ENCODE measurements at places on chromosomes 2 and 18.
A peak's percentile ranks its signal among the peaks of the same experiment; 100 is the strongest.

DNA sequence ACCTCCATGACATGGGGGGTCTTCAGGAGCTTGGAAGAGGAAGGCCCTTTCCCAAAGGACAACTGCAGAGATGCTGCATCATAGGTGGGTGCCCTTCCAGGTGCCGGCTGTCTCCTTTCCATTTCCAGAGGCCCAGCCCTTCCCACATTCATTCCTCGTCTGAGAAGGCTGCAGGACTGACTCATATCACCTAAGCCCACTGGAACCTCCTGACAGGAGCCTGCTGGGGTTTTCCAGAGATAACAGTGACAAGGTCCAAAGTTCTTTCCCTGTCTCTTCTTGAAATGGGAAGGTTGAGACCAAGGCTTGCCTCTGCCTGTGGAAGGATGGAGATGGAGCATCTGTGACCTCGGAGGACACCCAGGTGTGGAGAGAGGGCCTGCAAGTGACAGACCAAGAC is 3.6 kb upstream of the PRSS56 start:
- DNase-seq, result no peak

DNA sequence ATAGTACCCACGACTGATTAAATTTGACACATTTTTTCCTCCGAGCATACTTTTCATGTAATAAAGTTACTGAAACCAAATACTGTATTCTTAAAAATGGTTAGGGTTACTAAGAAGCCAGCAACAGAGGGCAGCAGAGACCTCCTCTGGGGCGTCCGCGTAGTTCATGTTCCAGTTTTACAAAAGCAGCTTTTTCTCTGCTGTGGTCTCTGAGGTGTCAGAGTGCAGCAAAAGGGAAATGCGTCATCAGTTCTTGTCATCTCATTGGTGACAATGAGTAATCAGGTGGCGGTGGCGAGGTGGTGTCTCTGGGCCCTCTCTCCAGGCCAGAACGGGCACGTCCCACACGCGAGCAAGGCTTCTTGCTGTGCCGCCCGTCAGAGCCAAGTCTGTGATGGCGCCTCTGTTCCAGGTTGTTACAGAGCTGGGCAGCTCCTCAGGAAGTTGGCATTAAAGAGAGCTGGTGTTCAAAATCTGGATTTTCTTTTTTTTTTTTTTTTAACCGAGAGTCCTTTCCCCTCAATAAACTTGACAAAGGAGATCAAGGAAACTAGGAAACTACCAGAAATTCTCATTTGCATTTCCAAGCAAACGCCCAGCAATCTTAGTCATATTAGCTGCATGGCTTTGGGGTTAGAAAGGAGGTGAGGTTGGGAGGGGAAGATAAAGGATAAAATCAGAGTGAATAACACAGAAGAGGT is 98.6 kb upstream of the BZW1 start:
- peak; percentile 79 for DNase-seq

GRCh38 chr2:221747289-221747972 is 175.3 kb upstream of the EPHA4 start:
- DNase-seq, result no peak

GRCh38 chr18:45733535-45733934 is 9.6 kb downstream of the SLC14A1 start:
- no peak for DNase-seq

DNA sequence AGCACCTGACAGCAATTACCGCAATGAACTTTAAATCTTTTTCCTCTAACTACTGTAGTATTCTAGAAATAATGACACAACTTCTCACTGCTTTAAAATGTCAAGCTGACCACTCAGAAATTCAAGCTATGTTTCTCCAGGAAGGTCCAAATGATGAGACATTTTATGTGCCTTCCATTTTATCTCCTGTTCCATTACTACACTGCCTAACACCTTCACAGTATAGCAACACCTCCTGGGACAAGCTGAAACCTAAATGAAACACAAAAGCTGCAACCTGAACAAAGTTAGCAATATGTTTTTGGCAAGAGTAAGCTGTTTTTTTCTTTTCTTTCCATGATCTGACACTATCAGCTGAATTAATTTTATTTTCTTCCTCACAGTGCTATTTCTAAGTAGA is 81.9 kb downstream of the IKZF2 start:
- no peak for DNase-seq

GRCh38 chr2:19963386-19963785 is 26.5 kb downstream of the WDR35 start:
- DNase-seq, result no peak

GRCh38 chr2:44894058-44894457 is 47.4 kb upstream of the SIX3 start:
- DNase-seq, result no peak

Data from AG08396 (cell line).